ENCODE measurements at places on chromosomes 3 and 15.

- no peak for DNase-seq
These were observed 3.3 kb downstream of the LYSMD4 start for GRCh38 chr15:99729920-99730319.

DNA sequence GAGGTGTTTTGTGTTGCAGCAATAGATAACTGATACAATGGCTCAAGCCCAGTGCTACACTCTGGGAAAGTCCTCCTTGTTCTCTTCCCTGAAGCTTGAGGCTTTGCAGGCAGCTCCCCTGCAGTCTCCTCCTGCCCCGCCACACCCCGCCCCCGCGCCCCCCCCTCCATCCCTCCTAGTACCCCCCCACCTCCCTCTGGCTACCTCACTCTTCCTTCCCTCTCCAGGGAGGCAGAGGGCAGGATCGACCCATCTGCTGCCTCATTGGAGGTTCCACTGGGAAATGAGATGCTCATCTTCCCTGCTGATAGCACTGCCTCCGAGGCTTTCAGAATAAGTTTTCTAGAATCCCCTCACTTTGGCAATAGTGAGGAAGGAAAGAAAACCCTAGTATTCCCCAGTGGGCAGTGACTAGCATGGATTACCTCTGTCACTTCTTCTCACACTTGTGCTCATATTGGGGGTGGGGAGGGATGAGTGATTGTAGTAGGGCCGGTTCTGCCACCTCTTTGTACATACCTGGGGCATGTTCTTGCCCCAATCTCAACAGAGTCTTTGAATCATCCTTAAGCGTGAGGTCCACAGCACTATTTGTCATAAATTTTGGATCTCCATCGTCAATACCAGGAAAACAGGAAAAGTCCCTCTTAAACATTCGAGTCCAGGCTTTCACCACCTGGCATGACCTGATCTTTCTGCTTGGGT lies 16.3 kb upstream of the RAB7A start:
- no peak for DNase-seq

DNA sequence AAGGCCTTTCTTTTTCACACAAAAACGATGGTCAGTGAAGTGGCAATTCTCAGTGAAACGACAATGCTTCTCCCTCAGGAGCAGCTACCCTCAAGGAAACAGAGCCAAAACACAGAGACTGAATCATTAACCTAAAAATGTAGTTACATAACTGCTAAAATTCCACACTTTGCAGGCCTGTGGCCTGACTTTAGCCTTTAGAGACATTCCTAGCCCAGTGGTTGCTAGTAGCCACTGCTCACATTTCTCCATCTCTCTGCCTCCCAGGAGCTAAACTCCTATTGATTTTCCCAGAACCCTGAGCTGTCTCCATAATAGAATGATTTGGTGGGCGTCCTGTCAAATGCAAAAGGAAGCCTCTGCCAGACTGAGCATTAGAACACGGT lies 630.1 kb upstream of the KCNMB2 start:
- no peak for DNase-seq

DNA sequence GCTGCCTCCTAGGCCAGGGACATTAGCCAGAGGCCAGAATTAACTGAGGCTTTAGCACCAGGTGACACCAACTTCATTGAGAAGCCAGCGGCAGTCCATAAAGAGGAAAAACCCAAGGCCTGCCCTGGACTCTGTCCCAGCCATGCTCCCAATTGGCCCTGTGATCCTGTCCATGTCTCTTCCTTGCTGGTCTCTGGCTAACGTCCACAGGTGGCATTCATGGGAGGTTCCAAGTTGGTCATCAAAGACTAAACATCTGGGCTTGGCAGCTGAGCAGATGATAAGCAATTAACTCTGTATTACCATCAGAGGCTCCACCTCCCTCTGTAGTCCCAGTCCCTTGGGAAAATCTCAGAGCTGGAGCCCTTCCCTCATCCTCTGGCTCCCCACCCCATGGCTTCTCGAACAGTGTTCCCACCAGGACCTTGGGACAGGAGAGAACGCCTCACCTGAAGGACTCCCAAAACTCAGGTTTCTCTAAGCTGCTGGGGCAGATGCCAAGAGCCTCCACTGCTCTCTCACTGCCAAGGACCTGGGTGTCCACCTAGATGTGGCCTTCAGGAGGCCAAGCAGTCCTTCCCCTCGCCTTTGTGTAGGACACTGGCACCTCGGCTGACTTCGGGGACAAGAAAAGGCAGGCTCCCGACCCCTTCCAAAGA lies 40.4 kb downstream of the GOLGA6A start:
- DNase-seq = no peak

- no peak for DNase-seq
These were observed 14.6 kb downstream of the CHSY1 start for GRCh38 chr15:101237251-101237650.

- no peak for DNase-seq
These were observed 163.3 kb upstream of the MBNL1 start for GRCh38 chr3:152105446-152105845.

DNA sequence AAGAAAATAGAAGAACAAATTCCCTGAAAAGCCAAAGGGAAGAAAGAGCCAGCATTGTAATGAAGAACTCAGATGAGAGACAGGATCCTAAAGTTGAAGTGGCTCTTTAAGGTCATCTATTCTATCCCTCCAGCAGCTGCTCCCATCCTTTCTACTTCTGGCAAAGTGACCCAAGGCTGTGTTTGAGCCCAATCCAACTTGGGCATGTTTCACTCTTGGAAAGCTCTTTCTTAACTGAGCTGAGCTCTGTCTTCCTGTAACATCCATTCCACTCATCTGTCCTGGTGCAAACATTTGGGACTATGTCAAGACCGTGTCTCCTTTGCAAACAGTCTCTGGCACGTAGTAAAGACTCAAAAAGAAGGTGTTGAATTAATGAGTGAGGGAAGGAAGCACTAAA lies 298.1 kb upstream of the IGF1R start:
- DNase-seq = no peak

- DNase-seq = no peak
These were observed 231.1 kb upstream of the GADL1 start for GRCh38 chr3:31125413-31126020.

GRCh38 chr15:69852482-69852881 lies 245.2 kb downstream of the TLE3 start:
- no peak for DNase-seq

- no peak for DNase-seq
These were observed 32.7 kb downstream of the SRGAP3 start for GRCh38 chr3:9216736-9217135.

GRCh38 chr3:124557-125179 lies 71.9 kb upstream of the CHL1 start:
- no peak for DNase-seq

GRCh38 chr3:35685153-35685552 lies 45.8 kb downstream of the ARPP21 start:
- no peak for DNase-seq

- no peak for DNase-seq
These were observed 60.0 kb downstream of the DNASE1L3 start for GRCh38 chr3:58150810-58151199.

GRCh38 chr3:143525408-143525807 lies 322.9 kb downstream of the SLC9A9 start:
- no peak for DNase-seq

DNA sequence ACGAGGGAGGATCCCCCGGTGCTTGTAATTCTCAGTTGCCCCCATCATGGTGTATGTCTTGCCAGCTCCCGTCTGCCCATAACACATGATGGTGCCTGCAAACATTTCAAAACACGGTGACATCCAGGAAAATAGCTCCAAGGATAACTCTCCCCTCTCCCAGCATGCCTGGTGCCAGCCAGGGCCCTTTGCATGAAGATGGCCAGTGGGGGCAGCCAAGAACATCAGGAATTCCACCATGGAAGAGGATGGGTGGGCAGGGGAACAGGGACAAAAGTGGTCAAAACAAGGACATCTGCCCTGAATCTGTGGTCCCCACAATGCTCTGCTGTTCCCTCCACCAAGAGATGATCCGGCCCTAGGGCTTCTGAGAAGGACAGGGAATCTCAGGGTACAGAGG lies 9.0 kb downstream of the KIF9 start:
- DNase-seq = no peak

DNA sequence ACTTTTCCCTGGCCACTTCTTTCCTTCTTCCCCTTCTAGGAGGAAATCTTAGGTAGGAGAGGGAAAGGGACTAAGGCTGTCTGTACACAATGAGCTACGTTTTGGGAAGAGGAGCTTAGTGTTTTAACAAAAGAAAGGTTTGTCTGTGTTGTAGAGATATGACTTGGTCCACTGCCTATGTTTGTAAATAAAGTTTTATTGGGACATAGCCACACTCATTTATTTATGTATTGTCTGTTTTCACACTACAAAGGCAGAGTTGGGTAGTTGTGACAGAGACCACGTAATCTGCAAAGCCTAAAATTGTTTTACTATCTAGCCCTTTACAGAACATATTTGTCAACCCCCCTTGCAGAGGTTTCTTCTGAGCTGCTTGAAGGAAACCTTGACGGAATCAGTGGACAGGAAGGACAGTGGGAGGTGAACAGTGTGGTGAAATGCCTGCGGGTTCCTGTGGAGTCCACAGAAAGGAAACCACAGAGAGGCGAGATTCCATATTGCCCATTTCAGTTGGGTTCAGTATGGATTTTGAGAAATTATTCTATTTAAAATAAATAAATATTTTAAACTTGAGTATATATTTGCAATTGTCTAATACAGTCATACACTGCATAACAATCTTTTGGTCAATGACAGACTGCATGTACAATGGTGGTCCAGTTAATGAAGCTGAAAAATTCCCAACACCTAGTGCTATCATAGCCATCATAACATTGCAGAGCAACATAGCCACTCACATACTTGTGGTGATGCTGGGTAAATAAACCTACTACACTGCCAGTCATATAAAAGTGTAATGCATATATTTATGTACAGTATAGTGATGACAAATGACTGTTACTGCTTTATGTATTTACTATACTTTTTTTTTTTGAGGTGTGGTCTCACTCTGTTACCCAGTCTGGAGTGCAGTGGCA lies 157.9 kb upstream of the NUDT16 start:
- no peak for DNase-seq

GRCh38 chr3:59374091-59374817 lies 324.4 kb upstream of the CFAP20DC start:
- DNase-seq = no peak

DNA sequence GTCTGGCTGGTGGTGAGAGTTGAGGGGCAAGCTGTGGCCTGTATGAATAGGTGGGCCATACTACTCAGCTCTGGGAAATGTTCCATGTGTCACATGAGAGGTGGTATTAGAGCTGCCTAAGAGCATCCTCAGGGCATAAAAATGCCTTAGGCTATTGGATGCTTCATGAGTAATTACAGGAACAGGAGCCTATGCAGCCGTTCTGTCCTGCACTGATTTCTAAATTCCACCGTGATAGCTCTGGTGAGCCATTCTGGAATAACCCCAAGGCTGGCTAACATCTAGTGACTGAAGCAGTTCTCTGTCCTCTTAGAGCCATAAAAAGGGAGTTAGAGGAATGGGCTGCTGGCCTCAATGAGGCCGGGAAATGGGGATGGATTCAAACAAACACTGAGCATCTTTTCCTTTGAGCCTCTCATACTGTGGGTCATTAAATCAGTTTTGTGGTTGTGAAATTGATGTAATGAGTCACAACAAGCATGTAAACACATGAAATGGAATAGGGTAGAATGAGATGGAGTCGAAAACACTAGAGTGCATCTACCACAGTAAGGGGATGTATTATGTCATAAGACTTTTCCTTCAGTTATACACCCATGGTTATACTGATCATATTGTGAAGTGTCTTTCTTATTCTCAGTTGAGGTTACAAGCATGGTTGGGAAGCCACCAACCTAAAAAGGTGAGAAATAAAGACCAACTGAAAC lies 41.0 kb downstream of the DGKG start:
- DNase-seq = no peak

GRCh38 chr15:46677491-46677890 lies 1039.8 kb upstream of the SEMA6D start:
- DNase-seq = no peak

DNA sequence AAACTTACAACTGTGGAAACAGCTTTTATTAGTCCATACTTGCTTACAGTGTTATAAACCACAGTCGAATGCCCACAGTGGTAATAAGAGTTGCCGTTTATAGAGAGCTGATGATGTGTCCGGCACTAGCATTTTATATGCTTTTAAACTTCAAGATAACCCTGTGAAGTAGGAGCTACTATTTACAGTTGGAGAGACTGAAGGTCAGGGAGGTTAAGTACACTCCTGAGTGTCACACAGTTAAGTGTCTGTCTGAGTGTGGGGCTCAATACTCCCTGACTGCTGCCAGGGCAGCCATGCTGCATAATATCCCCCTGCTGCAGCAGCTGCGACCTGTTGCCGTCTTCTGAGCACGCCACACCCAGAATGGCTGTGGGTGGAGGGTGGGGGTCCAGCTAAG lies 89.9 kb upstream of the TNFAIP8L3 start:
- no peak for DNase-seq

DNA sequence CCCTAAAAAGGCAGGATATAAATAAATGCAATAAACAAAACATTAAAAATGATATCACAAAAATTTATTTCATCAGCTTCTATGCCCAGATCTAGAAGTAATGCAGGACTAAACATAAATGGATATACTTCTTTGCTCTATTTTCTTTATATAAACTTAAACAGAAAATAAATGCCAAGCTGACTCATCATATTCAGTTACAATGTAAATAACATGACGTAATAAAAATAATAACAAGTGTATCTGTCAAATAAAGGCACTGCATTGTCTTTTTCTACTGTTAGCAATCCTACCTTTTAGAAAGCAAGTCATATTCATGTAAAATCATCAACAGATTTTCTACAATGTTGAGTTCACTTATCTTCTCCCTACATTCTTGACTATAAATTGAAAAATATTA lies 61.6 kb downstream of the NEK10 start:
- no peak for DNase-seq

GRCh38 chr3:141286856-141287255 lies 55.2 kb downstream of the PXYLP1 start:
- no peak for DNase-seq

- no peak for DNase-seq
These were observed 65.8 kb downstream of the MB21D2 start for GRCh38 chr3:192851821-192852372.

- DNase-seq = no peak
These were observed 764.0 kb upstream of the DPPA4 start for GRCh38 chr3:110101361-110101760.

- DNase-seq = no peak
These were observed 4.5 kb upstream of the SEMA3B start for GRCh38 chr3:50264383-50264963.

- no peak for DNase-seq
These were observed 161.9 kb downstream of the PLCL2 start for GRCh38 chr3:17046623-17047022.

- DNase-seq = no peak
These were observed 46.4 kb downstream of the RPLP1 start for GRCh38 chr15:69498987-69499386.

DNA sequence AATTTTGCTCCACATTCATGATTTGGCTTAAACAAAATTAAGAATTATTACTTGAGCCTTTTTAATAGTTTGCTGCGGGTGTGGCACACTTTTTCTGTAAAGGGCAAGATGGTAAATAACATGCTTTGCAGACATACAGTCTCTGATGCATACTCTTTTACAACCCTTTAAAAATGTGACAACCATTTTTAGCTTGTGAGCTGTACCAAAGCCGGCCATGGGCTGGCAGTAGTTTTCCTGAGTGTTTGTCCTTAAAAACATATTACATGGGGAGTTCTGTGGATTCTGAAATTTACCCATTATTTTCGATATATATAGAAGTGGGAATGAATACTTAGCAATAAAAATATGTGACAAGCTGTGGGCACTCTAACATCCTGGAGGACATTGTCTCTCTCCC lies 163.4 kb downstream of the FNDC3B start:
- DNase-seq = no peak

GRCh38 chr3:45437383-45437782 lies 49.0 kb downstream of the LARS2 start:
- no peak for DNase-seq

Measured in activated gamma-delta T cell treated with Interleukin-2 at 50 U/mL for 16 hours (primary cell).